ENCODE measurements at places on chromosomes 5 and 9. TPM values are rescaled to one million over a fixed set of nuclear protein-coding genes. Genes with fewer than 3 reads are reported as not detected.

Gene ADAMTS13
- 2.1 TPM for total RNA-seq

Gene SLC2A6
- 2.0 TPM for total RNA-seq

Gene OBP2B
- total RNA-seq = not detected

Gene TOR4A
- total RNA-seq = 23.2 TPM

Gene GPRIN1
- total RNA-seq = 4.2 TPM

Gene PCDHGB7
- total RNA-seq = not detected

Gene PCDHA5
- total RNA-seq = not detected

Gene SHOC1
- not detected for total RNA-seq

Gene PPP2R2B
- 2.7 TPM for total RNA-seq

Gene IFNA21
- not detected for total RNA-seq

- no peaks in the 10 kb centered on the region for H3K27me3 ChIP-seq
- no peak overlapping the region for H3K27ac ChIP-seq
- no peaks in the 10 kb centered on the region for H3K4me1 ChIP-seq
These were observed 187.7 kb downstream of the DENND1A start for GRCh38 chr9:123742009-123742767.

DNA sequence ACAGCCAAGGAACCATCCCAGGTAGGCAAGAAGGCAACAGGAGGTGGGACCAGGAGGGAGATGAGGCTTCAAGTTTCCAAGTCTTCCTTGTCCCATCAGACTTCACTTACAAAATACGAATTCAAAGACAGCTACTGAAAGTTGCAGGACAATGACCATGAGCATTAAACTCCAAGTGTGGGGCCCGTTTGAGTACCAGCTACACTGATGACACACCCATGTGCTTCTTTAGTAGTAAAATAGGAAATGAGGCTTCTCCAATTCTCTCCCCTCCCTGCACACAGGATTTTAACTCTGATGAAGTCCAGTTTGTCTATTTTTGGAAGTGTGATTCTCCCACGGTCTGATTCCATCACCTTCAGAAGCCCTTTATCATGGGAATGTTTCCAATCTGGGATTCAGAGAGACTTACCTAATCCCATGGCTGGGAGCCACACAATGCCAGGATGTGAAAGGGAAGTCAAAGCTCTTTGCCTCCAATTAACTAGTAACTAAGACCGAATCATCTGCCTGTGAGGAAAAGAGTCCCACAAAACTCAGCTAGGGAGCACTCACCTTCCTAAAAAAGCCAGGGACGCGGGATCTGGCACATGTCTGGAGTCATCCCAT is 222.8 kb upstream of the MSX2 start:
- DNase-seq = no peak

- peak; percentile 47 for DNase-seq
- H3K4me3 ChIP-seq = peak overlapping the region; percentile 96
- peaks cover 12% of the 10 kb centered on the region for H3K36me3 ChIP-seq
- no peaks in the 10 kb centered on the region for H3K27me3 ChIP-seq
- H3K27ac ChIP-seq = peak overlapping the region; percentile 99
These were observed 2.0 kb upstream of the MAT2B start for GRCh38 chr5:163503106-163504078.

GRCh38 chr5:131786036-131786435 is 10.8 kb downstream of the FNIP1 start:
- peaks cover 17% of the 10 kb centered on the region for H3K4me1 ChIP-seq
- DNase-seq = no peak
- no peaks in the 10 kb centered on the region for H3K27me3 ChIP-seq
- peaks cover 39% of the 10 kb centered on the region for H3K36me3 ChIP-seq

DNA sequence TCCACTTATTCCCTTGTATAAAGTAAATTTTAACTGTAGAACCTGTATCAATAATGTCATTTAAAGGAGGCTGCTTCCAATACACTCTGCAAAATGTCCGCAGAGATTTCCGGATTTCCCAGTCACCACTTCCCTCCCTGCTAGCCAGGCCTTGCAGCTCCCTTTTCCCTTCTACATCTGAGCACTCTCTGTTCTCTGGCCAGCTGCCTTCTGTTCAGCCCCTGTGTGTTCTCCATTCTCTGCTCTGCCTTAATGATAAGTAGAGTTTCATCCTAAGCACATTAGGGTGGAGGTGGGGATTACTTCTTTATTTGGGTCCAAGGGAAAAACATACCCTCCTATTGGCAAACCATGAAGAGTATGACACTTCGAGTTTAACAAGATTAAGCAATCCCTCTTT is 719.6 kb upstream of the WWC1 start:
- no peak overlapping the region for H3K4me3 ChIP-seq
- no peak overlapping the region for H3K27ac ChIP-seq
- peaks cover 12% of the 10 kb centered on the region for H3K27me3 ChIP-seq
- no peaks in the 10 kb centered on the region for H3K36me3 ChIP-seq
- no peaks in the 10 kb centered on the region for H3K4me1 ChIP-seq
- no peak for DNase-seq

DNA sequence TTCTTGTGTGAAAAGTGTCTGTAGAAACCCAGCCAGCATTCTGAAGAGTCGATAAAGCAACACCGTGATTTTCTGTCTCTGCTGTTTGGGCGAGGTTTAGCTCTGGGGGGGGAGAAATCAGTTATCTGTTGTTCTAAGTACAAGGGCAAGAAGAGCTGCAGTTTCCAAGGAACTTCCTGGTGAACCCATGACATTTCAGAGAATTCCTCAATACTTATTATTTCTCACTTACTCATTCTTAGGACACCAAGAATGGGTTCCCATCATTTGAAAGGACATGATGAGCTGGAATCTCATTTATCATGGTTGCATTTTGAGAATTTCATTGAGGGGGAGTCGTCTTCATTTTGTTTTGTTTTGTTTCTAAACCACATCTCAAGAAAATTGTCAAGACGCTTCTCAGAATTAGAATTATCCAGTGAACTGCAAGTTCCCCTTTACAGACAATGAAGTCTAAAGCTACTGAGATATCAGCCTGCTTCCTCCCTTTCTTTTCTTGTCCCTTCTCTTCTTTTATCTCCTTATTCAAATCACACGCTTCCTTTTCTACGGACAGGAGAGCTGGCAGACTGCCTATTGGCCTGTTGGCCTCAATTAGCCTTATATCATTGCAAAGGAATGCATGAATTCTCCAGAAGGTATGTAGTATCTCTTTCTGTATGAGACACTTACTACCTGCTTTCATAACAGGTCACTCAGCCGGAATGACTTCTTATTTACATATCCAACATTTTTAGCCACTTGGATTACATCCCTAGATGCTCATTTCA is 53.7 kb downstream of the ZNF462 start:
- H3K27me3 ChIP-seq = no peaks in the 10 kb centered on the region
- H3K4me3 ChIP-seq = no peak overlapping the region
- H3K27ac ChIP-seq = no peak overlapping the region
- H3K36me3 ChIP-seq = no peaks in the 10 kb centered on the region
- DNase-seq = no peak

DNA sequence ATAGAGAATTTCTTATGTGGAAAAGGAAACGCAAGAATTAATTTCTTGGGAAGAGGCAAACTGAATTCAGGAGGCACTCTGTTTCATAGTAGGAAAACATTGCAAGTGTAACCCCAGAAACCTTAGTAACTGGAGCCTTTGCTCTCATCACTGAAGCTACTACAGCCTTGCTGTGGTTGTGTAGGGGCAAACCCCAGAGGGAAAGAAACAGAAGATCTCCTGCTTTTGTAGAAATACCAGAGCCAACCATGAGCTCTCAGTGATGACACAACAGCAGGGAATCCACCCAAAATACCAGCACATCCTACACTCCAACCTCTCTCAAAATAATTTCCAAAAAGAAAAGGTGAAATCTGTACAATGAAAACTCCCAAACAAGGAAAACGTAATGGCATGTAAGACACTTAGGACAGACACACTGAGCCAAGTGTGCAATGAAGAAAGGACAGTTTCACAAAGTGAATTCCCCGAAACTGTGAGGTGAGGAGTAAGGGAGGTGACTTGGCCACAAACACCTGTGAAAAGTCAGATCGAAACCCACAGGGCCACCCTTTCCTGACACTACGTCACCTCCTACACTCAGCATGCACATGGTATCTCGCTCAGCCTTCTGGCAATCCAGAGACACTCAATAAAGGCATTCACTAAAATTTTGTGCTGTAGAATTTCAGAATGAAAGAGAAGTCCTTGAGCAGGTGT is 8.5 kb upstream of the ACSL6 start:
- H3K4me1 ChIP-seq = peaks cover 58% of the 10 kb centered on the region
- no peaks in the 10 kb centered on the region for H3K36me3 ChIP-seq
- H3K4me3 ChIP-seq = peak overlapping the region; percentile 54
- DNase-seq = peak; percentile 89

DNA sequence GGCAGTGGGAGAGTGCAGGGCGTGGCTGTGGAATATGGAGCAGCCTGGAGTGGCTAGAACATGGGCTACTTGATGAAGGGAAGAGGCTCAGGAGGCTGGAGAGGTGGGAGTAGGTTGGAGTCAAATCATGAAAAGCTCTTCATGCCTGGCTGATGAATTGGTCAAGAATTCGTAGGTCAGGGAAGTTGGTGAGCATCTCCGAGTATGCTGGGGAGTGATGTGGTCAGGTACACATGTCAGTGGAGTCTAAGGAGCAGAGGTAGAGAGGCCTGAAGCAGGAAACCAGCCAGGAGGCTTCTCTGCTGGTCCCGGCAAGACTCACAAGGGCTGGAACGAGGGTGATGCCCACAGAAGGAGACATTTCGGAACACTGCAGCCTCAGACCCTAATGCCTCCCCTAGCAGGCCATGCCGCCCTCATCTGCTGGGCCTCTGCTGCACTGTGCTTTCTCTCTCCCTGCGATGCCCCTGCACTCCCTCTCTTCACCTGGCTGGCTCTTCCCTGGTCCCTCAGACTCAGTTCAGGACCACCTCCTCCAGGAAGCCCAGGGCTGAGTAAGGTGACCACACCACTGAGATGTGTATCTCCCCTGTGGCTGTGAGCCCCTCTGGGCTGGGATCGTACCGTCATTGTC is 33.6 kb downstream of the TMOD1 start:
- peaks cover 2% of the 10 kb centered on the region for H3K4me1 ChIP-seq
- DNase-seq = no peak

DNA sequence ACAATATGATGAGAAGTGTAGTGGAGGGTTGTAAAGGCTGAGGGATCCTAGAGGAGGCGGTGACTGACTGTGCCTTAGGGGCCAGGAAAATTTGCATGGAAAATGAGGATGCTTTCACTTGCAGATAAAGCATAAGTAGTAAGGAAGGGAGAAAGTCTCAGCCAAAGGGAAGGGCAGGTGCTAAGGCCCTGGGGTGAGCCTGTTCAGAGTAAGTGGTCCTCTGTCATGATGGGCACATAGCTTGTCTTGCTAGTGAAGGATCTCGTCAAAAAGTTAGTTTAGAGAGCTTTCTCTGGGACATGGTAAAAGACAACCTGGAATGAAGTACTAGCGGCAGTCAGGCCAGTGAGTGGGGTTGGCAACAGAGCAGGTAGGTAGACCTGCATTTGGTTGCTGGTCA is 75.4 kb upstream of the CPLX2 start:
- peaks cover 3% of the 10 kb centered on the region for H3K36me3 ChIP-seq
- no peak overlapping the region for H3K27ac ChIP-seq
- H3K4me3 ChIP-seq = no peak overlapping the region
- H3K27me3 ChIP-seq = peaks cover 48% of the 10 kb centered on the region
- DNase-seq = no peak

- H3K4me1 ChIP-seq = no peaks in the 10 kb centered on the region
- H3K27me3 ChIP-seq = no peaks in the 10 kb centered on the region
- no peak overlapping the region for H3K4me3 ChIP-seq
- H3K36me3 ChIP-seq = no peaks in the 10 kb centered on the region
- no peak overlapping the region for H3K27ac ChIP-seq
These were observed 133.6 kb downstream of the NFIB start for GRCh38 chr9:14180093-14180959.

GRCh38 chr5:80622756-80623155 is 31.7 kb upstream of the MSH3 start:
- no peak overlapping the region for H3K4me3 ChIP-seq
- no peak for DNase-seq
- H3K27me3 ChIP-seq = no peaks in the 10 kb centered on the region
- H3K36me3 ChIP-seq = peaks cover 30% of the 10 kb centered on the region

GRCh38 chr9:72888067-72888466 is 64.8 kb downstream of the ALDH1A1 start:
- no peaks in the 10 kb centered on the region for H3K4me1 ChIP-seq
- H3K27me3 ChIP-seq = peaks cover 4% of the 10 kb centered on the region
- H3K27ac ChIP-seq = no peak overlapping the region
- H3K4me3 ChIP-seq = no peak overlapping the region

GRCh38 chr9:106450549-106450948 is 412.4 kb upstream of the ZNF462 start:
- H3K27ac ChIP-seq = no peak overlapping the region
- H3K4me1 ChIP-seq = no peaks in the 10 kb centered on the region
- no peak for DNase-seq
- no peaks in the 10 kb centered on the region for H3K36me3 ChIP-seq
- no peaks in the 10 kb centered on the region for H3K27me3 ChIP-seq

GRCh38 chr9:137234055-137234697 is 3.5 kb downstream of the SLC34A3 start:
- no peak for DNase-seq
- no peaks in the 10 kb centered on the region for H3K27me3 ChIP-seq
- peaks cover 18% of the 10 kb centered on the region for H3K4me1 ChIP-seq
- no peak overlapping the region for H3K4me3 ChIP-seq
- no peaks in the 10 kb centered on the region for H3K36me3 ChIP-seq

- H3K36me3 ChIP-seq = no peaks in the 10 kb centered on the region
- H3K4me3 ChIP-seq = no peak overlapping the region
- DNase-seq = no peak
These were observed 219.2 kb downstream of the DCP2 start for GRCh38 chr5:113195771-113196170.

- DNase-seq = peak; percentile 63
- peaks cover 16% of the 10 kb centered on the region for H3K4me1 ChIP-seq
- peaks cover 10% of the 10 kb centered on the region for H3K27me3 ChIP-seq
- no peak overlapping the region for H3K4me3 ChIP-seq
These were observed 5.4 kb upstream of the LCN15 start for GRCh38 chr9:136769710-136770191.

DNA sequence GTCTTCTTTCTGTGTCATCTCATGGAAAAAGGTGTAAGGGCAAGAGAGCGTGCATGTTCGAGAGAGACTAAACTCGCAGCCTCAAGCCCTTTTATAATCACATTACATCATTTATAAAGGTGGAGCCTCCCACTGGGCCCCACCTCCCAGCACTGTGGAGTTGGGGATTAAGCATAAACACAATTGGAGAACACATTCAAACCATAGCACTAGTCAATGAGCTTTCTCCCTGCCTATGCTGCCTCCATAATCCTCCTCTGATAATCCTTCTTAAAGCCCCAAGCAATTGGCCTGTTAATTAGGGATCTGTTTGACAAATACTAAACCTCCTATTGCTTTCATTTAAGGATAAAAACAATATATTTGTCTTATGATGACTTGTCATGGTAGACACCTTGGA is 99.6 kb downstream of the NMUR2 start:
- no peaks in the 10 kb centered on the region for H3K27me3 ChIP-seq
- no peaks in the 10 kb centered on the region for H3K36me3 ChIP-seq
- H3K27ac ChIP-seq = no peak overlapping the region
- DNase-seq = no peak
- no peak overlapping the region for H3K4me3 ChIP-seq

Data from activated CD4-positive, alpha-beta memory T cell treated with anti-CD3 and anti-CD28 coated beads, Interleukin-2, amount 10 ng/mL, durations not matched to agents 7 days and 5 days (primary cell).